NCI-H187 treated with DMSO at 0.1 percent for 48 hours (cell line): ENCODE measurements at places on chromosomes 1 and 21.

- DNase-seq: no peak
Measured at GRCh38 chr1:182110635-182111034, 49.1 kb upstream of the ZNF648 start.

GRCh38 chr1:203609979-203610493 lies 16.6 kb upstream of the ATP2B4 start:
- no peak for DNase-seq

DNA sequence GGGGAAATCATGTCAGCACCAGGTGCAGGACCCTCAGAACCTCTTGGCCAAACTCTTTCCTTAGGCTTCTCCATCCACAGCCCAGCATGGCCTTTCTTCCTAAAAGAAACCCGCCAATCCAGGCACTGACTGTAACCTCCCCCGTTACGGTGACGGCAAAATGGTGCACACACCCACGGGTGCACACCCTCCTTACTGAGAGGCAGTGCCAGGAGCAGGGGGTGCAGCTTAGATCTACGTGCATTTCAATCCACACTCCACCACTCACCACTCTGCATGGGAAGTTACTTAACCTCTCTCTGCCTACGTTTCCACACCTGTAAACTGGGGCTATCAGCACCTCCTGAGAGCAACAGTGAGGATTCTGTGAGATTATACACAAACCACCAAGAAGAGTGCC lies 31.0 kb downstream of the SUSD4 start:
- no peak for DNase-seq

- DNase-seq: no peak
Measured at GRCh38 chr1:229323201-229323600, 19.6 kb downstream of the CCSAP start.

DNA sequence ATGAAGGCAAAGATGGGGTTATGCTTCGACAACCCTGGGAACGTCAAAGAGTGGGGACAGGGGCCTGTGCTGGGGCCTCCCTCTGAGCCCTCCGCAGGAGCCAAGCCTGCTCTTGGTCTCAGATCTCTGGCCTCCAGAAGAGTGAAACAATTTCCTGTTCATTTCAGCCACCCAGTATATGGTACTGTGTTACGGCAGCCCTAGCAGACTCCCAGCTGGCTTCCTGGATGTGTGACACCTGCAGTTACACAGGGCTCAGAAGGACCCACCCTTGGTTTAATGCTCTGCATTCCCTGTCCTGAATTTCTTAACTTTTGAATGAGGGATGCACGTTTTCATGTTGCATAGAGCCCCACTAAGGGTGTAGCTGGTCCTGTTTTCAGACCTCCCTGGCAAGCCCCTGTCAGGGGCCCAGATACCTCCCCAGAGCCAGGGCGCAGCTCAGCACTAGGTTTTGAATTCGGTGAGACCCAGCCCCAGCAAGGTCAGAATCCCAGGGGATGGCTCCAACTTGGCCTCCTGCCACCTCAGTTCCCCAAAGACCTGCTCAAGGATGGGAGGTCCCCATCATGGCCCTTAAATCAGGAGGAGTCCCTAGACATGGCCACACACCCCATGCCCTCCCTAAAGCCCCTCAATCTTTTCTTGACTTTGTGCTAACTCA lies 79.0 kb upstream of the IFFO2 start:
- no peak for DNase-seq

GRCh38 chr1:109845658-109846057 lies 65.0 kb upstream of the CSF1 start:
- DNase-seq: no peak

DNA sequence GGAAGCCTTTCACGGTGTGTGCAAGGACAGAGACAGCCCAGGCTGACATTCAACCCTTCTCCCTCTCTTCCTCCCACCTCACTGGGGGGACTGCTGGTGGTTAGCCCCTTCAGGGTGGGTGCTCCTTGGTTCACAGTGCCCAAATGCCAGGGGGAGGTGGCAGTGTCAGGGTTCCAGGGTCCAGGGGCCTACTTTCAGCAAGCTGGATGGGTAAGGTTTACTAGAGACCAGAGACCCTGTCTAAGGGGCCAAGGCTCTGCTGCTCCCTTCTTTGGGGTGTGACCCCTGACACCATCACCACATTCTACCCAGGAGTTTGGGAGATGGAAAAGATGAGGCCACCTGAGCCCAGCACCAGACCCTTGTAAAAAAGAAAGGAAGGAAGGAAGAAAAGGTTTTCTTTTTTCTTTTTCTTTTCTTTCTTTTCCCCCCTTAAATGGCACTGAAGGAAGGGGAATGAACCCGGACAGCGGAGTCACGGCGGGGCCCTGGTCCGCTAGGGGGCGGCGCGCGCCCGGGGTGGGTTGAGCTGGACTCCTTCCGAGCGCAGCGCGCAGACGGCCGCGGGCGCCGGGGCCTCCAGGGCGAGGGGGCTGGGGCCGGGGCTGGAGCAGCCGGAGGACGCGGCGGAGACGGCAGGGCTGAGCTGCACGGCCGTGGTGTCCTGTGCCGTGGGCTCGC lies 18.8 kb downstream of the KNCN start:
- no peak for DNase-seq

- DNase-seq: no peak
Measured at GRCh38 chr1:38085666-38086330, 39.2 kb upstream of the POU3F1 start.

- DNase-seq: no peak
Measured at GRCh38 chr1:161033751-161034150, 5.0 kb downstream of the TSTD1 start.

- no peak for DNase-seq
Measured at GRCh38 chr1:23354245-23354644, 10.2 kb upstream of the HNRNPR start.

DNA sequence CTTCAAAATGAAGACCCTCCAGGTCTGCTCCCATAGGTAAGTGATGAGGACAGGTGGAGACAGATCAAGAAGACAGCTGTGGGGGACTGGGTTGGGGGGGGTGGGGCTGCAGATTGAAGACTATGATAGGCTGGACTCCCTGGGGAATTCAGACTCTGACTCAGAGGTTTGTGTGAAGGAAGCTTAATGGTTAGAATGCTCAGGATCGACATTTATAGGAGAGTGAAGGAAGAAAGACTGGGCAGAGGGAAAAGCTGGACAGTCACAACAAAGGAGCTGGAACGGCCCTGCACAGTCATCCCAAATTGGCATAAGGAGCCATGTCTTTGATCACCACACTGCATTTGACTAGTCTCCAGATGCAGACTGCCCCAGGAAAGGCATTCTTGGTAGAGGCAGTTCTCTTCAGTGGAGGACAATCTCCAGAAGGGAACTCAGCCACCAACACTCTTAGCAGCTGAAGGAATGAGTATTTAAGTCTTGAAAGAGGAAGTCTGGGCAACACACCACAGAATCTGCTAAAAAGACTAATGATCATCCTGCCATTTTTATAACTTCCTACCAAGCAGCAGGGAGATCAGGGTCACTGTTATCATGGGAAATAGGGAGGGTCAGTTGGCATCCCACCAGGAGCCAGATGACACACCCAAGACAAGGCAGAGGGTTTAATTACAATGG lies 120.0 kb upstream of the ZC3H11B start:
- DNase-seq: no peak

GRCh38 chr21:14744368-14744767 lies 198.3 kb upstream of the SAMSN1 start:
- DNase-seq: no peak

GRCh38 chr21:42746240-42746592 lies 92.8 kb downstream of the PDE9A start:
- no peak for DNase-seq

GRCh38 chr1:106699433-106699832 lies 357.0 kb upstream of the PRMT6 start:
- DNase-seq: no peak

GRCh38 chr1:184020855-184021254 lies 16.7 kb downstream of the COLGALT2 start:
- no peak for DNase-seq

DNA sequence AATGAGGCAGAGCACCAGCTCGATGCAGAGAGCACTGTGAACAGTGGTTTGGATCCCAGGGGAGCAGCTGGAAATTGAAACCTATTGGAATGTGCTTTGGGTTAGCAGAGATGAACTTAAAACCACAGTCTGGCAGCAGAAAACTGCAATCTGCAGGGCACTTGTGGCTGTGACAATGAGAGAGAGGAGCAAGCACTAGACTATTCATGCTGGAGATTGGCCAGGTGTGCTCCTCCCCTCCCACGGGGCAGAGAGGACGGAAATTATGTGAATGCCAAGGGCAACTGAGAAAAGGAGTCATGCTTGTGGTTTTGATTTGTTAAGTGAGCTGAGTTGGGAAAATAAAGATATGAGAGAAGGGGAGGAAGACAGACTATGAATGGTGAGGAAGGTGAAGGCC lies 38.1 kb downstream of the HSD3B2 start:
- peak; percentile 52 for DNase-seq

GRCh38 chr1:45205910-45206721 lies at the start of gene ZSWIM5:
ZSWIM5 (minus strand) TSS chr1:45206605; CDS start chr1:45206350, 255 bp downstream.
- no peak for DNase-seq

DNA sequence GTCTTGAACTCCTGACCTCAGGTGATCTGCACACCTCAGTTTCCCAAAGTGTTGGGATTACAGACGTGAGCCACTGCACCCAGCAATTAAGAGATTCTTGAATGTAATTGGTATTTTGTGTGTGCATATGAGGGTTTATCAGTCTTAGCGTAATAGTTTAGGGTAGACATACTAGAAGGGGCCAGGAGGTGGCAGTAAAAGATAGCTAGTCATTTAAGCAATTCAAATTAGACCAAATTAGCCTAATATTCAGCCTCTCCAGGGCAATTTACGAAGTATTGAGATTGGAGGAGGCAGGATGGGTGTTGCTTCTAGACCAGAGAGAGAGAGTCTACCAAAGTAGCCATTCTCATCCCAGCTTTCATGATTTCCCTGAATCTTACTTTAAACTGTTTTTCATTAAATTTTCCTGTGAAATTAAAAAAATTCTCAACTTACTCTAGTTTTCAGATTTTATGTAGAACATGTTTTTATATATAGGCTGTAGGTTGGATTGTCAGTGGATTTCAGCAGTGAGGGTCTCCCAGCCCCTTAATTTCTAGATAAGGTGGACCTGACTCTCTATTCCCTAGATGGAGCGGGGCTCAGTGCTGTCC lies 119.7 kb downstream of the HHAT start:
- DNase-seq: no peak

GRCh38 chr1:159786465-159786864 lies 5.7 kb downstream of the DUSP23 start:
- no peak for DNase-seq

GRCh38 chr1:191368891-191369654 lies 789.2 kb upstream of the RGS18 start:
- DNase-seq: no peak

- no peak for DNase-seq
Measured at GRCh38 chr1:4404854-4405590, 249.4 kb upstream of the AJAP1 start.

- DNase-seq: no peak
Measured at GRCh38 chr1:215132156-215132555, 49.6 kb downstream of the KCNK2 start.

- DNase-seq: no peak
Measured at GRCh38 chr1:239912471-239912870, 179.2 kb upstream of the FMN2 start.

DNA sequence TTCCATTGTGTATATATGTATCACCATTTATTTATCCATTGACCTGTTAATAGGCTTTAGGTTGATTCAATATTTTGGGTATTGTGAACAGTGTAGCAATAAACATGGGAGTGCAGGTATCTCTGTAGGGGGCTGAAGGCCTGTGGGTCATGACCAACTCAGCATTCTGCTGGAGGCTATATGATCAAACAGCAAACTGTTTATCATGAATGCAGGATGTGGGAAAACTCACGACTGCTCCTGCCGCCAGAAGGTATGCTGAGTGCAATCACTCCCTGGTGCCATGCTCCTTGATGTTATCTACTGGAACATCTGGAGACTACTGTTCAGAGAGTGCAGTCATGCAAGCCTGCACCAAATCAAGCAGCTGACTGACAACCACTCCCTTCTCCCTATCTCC lies 275.2 kb downstream of the COL11A1 start:
- DNase-seq: no peak

DNA sequence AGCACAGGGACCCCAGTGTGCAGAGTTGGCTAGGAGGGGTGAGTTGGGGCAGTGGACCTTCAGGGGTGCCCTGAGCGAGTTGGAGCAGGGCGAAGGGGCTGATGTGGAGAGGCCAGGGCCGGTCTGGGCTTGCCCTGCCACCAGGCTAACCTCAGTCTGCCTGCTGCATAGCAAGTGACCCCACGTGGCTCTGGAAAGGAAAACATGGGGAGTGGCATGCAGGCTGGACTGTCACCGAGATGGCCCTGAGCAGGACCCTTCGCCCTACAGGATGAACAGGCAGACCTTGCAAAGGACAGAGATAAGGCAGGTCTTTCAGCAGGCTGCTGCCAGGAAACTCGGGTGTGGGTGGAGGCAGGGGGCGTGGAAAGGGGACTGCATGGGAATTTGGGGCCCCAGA lies 51.5 kb downstream of the FOXO6 start:
- DNase-seq: no peak
